ENCODE measurements at places on chromosomes 11 and 22.

DNA sequence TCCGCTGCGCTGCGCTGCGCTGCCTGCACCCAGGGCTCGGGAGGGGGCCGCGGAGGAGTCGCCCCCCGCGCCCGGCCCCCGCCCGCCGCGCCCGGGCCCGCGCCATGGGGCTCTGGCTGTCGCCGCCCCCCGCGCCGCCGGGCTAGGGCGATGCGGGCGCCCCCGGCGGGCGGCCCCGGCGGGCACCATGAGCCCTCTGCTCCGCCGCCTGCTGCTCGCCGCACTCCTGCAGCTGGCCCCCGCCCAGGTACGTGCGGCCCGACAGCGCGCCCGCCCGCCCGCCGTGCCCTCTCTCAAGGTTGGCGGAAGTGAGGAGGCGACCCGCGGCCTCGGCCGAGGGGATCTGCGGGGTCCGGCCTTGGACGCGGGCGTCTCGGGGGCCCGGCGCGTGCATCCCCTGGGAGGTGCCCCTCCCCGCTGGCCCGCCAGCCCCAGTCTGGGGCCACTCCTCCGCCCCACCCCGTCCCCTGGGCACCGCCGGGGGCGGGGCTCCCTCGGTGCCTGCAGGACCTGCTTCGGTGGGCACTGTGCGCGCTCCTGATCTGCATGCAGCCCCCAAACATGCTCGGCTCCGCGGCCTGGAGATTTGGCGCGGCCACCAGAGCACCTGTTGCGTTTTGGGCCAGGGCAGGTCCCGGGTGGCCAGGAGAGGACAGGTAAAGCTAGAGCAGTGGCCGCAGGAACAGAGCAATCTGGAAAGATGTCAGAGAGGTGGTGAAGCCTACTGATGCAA is 429 bp downstream of the VEGFB start:
- ATAC-seq, result peak; percentile 51

- ATAC-seq, result no peak
Observed at GRCh38 chr11:120293038-120293800, 31.9 kb upstream of the TLCD5 start.

- no peak for ATAC-seq
Observed at GRCh38 chr11:65854852-65855837, 2.8 kb downstream of the CFL1 start.

DNA sequence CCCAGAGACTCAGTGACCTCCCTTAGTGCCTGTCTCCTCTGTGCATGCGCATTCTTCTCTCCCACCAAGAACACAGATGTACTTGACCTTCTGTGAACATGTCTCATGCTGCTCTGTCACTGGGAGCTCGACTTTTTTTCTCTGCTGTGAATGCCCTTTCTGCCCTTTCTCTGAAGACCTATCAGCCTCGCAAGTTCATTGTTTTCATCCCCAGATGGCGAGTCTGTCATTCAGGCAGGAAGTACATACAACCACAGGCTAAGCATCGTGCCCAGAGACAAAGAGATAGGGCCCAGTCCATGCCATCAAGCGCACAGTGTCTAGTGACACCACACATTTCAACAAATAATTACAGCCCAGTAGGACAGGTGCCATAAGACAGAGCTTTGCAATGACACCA is 50.4 kb upstream of the RAB1B start:
- no peak for ATAC-seq

DNA sequence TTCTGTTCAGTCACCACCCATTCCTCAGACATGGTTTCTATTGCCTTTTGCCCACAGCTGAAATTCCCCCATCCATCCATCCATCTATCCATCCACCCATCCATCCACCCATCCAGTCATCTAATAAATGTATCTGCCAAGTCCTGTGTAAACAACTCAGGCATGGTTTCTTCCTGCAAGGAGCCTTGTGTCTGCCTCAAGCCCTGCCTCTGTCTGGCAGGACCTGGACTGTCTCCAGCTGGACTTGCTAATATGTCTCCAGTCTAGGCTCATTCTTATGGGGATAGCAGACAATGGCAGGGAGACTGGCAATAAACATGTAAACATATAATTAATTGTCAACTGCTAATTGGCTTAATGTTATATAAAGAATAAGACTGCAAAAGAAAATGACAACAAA is 64.7 kb upstream of the AMPD3 start:
- no peak for ATAC-seq

DNA sequence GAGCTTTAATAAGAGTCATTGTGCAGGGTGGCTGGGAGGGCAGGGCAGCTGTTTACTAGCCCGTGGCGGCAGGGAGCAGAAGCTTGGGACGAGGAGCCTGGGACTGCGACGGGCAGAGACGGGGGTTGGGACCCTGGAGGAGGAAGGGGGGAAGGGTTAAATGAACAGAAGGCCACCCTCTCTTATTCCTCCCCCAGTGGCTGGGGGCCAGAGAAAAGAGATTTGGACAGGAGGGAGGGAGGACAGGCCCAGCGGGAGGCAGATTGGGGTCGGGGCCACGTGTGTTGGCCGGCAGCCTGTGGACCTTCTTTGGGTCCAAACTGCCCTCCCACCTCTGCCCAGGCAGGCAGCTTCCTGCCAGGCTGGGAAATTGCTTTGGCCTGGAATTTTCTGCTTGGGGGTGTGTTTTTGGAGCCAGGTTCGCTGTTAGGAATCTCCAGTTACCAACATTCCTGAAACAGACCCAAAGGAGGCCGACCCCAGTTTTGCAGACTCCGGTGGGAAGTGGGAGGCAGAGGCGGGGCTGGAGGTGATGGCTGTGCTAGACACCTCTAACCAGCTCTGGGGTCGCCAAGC is 50.2 kb downstream of the APOL3 start:
- ATAC-seq, result no peak

- no peak for ATAC-seq
Observed at GRCh38 chr11:126265811-126266210, 2.9 kb downstream of the SRPRA start.

DNA sequence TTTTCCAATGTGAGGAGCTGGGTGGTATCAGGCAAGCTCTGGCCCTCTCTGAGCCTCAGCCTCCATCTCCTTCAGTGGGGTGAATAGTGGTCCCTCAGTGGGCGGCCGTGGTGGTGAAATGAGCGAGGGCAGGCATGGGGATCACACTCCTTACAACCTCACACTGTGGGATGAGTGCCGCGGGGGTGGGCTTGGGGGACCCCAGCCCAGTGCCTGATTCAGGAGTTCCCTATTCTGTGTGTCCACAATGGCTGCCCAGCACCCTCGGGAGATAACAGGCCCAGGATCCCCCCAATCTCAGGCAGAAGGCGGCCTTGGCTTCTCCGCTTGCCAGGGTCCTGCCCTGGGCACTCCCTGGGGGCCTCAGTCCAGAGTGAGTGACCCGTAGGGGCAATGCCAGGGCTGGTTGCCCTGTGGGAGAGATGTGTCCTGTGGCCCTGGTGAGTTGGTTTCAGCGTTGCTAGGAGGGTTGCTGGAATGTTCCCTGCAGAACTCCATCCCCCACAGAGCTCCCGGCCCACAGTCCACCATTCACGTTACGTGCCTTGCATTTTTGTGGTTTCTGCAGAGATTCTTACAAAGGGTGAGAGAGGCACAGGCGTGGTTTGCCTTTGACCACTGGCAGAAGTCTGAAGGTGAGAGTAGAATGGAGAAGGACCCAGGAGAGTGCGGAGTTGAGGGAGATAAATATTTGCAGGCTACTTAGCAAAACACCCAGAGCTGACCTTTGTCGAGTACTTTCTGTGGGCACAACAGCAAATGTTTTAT is 2.9 kb downstream of the ALDH3B1 start:
- no peak for ATAC-seq

DNA sequence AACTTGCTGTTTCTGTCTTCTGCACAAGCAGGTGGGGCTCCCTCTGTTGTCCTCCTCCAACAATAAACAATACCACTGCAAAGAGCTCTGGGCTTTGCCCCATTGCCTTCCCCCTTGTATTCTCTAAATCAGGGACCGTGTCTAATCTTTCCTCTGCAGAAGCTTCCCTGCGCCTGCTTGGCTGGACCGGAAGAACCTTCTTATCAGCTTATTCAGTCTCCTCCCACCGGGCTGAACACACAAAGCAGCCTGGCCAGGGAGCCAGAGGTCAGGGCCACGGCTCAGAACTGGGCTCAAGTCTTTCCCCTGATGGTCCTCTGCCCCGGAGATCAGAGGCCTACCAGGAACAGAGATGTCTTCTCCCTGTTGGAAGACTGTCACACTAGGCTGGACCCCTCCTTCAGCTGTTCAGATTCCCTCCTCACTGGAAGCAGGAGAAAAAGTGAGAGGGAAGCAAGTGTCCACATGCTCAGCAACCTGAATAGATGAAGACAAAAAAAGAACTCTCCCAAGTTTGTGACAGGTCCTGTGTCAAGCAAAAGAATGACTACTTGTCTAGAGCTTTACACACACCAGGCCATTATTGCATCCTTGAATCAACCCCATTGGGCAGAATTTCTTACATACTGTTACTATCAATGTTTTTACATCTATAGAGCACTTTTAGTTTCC is 63.7 kb downstream of the RAB30 start:
- no peak for ATAC-seq

- no peak for ATAC-seq
Observed at GRCh38 chr11:68263444-68264035, 8.2 kb downstream of the C11orf24 start.

- ATAC-seq, result peak; percentile 26
Observed at GRCh38 chr11:11416917-11417316, 63.9 kb upstream of the CSNK2A3 start.

DNA sequence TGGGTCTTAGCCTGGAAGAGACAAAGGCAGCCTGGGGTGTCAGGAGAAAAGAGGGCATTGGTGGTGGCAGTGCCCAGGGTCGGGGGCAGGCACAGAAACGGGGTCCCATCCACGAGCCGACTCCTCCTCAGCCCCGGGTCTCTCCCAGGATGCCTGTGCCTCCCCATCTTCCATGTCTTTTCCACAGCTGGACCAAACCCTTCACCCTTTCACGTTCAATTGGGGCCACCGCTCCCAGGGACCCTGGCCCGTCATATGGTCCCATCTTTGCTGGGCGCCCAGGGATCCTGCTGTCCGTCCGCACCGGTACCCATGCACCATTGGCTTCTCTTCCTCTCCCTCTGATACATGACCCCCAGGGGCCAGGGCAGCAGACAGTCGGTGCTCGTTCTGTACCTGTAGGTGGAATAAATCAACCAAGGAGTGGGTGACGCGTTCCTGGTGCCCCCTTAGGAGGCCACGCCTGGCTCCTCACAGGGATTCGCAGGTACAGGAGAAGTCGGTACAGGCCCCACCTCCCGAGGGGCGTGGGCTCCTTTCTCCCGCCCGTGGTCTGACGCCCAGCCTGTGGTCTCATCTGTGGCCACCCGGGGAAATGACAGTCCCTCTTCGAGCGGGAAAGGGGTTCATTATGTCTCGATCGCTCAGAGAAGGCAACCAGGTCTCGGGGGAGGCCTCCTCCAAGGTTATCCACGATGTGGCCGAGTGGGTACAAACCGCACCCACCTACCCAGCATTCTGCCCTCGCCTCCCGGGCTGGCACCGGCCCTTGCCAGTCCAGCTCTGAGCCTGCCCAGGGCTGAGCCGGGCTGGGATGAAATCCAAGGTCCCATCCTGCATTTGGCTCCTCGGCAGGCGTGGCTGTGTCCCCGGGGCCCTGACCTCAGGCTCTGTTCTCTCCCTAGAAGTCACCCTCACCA is 1493.6 kb downstream of the BRD1 start:
- ATAC-seq, result no peak

DNA sequence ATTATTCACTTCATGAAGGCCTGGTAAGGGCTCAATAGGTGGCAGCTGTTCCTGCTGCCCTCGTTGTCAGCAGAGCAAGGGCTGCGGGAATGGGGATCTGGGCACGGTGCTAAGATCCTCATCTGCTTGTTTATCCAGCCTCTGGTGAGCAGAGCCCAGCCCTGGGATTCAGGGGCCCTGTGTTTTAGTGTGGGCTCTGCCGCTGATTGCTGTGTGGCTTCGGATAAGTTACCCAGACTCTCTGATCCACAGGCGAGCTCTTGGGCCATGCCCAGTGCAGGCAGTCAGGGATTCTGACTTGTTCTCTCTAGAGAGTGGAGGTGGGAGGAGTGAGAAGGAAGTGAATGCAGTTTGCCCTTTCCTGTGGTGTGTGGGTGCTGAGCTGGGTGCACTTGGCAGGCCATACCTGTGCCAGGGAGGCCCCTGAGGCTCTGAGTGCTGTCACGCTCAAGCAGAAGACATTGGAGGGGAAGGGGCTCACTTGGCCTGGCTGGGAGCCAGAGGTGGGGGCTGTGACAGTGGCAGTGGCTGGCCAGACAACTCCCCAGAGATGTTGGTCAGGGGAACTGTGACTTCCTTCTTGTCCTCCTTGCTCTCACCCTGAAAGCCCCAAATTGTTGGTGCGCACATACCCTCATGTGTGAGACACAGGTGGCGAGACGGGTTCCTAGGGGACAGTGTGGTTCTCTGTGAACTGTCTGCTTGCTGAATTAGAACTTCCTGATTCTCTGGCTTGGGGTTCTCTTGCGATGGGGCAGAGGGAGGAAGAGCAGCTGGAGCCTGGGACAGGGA is 43.7 kb downstream of the CD82 start:
- peak; percentile 50 for ATAC-seq

DNA sequence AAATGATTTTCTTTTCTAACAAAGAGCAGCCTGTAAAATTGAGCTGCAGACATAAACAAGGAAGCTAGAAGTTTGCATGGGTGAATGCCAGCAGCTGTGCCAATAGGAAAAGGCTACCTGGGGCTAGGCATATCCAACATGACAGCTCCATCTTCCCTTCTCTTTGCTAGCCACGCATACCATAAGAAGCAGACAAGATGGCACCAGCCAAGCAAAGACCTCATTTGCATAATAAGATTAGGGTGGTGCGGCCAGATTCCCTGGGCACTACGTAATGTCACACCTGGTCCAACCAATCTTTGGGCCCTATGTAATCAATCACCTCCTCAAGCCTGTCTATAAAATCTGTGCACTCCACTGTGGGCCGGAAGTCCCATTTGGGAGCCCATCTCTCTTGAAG is 108.3 kb downstream of the SWAP70 start:
- no peak for ATAC-seq

DNA sequence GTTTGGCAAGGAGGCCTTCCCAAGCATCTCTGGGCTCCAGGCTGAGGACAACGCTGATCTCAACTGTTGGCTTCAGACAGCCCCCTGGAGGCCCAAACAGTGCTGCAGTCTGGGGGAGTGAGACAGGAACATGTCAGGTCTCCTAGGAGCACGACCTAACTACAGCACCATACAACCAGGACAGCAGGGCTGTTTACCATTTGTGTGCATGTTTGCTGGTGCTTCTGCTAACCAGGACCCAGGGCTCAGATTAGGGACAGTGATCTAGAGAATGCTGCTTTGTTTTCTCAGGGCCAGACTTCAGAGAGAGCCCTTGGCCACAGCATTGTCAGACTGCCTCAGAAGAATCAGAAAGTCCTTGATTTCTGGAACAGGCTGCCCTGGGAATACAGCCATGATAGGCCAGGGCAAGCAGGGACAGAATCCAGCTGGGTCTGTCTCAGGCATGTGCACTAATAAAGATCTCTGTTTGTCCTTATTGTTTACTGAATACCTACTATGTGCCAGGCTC is 126.5 kb downstream of the VPREB1 start:
- no peak for ATAC-seq

- no peak for ATAC-seq
Observed at GRCh38 chr11:72745511-72745910, 6.7 kb downstream of the ARAP1 start.

GRCh38 chr11:59283311-59283710 is 70.6 kb upstream of the MPEG1 start:
- no peak for ATAC-seq

GRCh38 chr11:35011389-35011788 is 95.0 kb downstream of the PDHX start:
- ATAC-seq, result no peak
